Left ventricle myocardium inferior (tissue), 1 donor: ENCODE measurements at places on chromosomes 4 and X. TPM values are rescaled to one million over a fixed set of nuclear protein-coding genes. Genes with fewer than 3 reads are reported as not detected.

- no peak overlapping the region for H3K27ac ChIP-seq
- H3K4me3 ChIP-seq = no peak overlapping the region
- no peak for DNase-seq
- no peaks in the 10 kb centered on the region for H3K36me3 ChIP-seq
Observed at GRCh38 chr4:153385784-153386183, 41.3 kb downstream of the MND1 start.

GRCh38 chrX:133570549-133570948 lies 155.3 kb upstream of the GPC4 start:
- H3K27ac ChIP-seq = no peak overlapping the region
- H3K4me1 ChIP-seq = no peaks in the 10 kb centered on the region
- H3K27me3 ChIP-seq = no peaks in the 10 kb centered on the region
- H3K4me3 ChIP-seq = no peak overlapping the region
- no peak for DNase-seq
- no peaks in the 10 kb centered on the region for H3K36me3 ChIP-seq

DNA sequence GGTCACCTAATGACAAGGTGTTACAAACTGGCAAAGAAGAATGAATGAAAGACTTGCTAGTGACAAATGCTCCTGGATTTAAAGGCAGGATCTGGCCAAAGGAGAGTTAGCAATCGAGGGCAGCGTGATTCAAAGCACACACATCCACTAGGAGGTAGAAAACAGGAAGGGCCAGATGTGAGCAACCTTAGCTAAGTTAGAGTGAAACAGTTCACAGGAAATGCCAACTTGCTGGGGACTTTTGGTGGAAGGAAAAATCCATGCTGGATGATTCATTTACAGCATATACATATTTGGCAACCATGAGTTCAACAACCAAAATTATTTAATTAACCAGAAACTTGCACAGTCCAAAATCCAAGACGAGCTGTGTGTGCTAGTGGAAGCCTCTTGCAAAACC lies 276.9 kb downstream of the PTTG2 start:
- H3K4me1 ChIP-seq = no peaks in the 10 kb centered on the region
- no peak overlapping the region for H3K27ac ChIP-seq
- no peak overlapping the region for H3K4me3 ChIP-seq
- no peak for DNase-seq

DNA sequence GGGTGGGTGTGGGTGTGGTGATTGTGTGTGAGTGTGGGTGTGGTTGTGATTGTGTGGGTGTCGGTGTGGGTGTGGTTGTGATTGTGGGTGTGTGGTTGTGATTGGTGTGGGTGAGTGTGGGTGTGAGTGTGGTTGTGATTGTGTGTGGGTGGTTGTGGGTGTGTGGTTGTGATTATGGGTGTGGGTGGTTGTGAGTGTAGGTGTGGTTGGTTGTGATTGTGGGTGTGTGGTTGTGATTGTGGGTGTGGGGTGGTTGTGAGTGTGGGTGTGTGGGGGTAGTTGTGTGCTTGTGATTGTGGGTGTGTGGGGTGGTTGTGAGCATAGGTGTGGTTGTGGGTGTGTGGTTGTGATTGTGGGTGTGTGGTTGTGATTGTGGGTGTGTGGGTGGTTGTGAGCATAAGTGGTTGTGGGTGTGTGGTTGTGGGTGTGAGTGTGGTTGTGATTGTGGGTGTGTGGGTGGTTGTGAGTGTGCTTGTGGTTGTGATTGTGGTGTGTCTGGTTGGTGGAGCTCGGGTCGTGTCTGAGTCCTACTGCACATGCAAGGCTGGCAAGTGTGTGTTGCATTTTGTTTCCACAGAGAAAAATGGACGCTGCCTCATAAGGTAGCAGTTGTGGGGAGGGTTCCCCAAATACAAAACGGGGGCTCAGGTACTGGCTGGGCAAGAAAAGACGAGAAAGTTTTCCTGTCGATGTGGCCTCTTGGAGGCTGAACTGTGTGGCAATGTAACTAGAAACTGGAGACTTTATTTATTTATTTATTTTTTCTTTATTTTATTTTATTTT lies 116.7 kb downstream of the UBE2K start:
- no peaks in the 10 kb centered on the region for H3K27me3 ChIP-seq
- no peaks in the 10 kb centered on the region for H3K36me3 ChIP-seq
- no peaks in the 10 kb centered on the region for H3K4me1 ChIP-seq

DNA sequence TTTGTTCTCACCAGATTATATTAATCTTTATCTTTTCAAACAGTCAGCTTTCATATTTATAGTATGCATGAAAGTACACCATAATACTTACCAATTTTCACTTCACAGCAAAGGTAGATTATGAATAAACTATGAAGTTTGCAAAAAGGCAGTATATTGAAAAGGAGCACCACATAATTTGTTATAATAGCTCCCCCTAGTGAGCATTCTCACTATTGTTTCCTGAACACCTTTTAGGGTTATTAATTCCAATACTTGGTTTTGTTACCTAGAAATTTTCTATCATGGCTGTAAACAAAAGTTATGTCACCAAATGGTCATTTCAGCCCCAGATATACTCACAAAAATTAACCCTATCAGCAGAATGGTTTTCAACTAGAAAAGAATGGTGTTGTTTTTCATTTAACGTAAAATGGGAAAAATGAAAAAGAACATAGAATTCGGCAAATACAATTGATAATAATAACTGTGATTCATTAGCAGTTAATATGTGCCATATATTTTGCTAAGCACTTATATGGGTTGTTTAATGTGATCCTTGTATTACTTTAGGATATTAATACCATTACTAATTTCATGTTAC lies 30.2 kb upstream of the NKX6-1 start:
- no peaks in the 10 kb centered on the region for H3K4me1 ChIP-seq
- H3K36me3 ChIP-seq = no peaks in the 10 kb centered on the region
- H3K4me3 ChIP-seq = no peak overlapping the region

DNA sequence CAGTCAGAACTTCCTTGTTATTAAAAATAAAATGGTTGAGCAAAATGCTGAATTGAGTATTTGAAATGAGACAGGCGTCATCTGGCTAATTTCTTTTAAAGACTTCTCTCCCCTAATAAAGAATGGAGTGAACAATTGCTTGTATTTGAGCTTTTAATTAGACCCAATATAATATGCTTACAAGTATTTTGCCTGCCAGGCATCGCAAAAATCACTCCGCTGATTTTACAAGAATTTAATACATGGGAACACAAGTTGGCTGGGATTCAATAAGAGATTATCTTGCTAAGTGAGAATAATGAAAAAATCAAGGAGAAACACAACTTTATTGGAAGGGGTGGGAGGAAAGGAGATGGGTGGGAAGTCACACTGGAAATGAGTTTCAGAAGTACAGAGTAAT lies 52.3 kb downstream of the KLF3 start:
- no peak overlapping the region for H3K4me3 ChIP-seq
- no peak overlapping the region for H3K27ac ChIP-seq
- no peaks in the 10 kb centered on the region for H3K36me3 ChIP-seq
- no peak for DNase-seq
- peaks cover 11% of the 10 kb centered on the region for H3K4me1 ChIP-seq

DNA sequence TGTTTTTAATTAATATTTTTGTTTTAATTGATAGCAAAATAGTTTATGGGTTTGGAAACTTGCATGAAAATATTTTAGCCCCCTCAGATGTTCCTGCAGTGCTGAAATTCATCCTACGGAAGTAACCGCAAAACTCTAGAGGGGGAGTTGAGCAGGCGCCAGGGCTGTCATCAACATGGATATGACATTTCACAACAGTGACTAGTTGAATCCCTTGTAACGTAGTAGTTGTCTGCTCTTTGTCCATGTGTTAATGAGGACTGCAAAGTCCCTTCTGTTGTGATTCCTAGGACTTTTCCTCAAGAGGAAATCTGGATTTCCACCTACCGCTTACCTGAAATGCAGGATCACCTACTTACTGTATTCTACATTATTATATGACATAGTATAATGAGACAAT lies 40.4 kb downstream of the MAP7D3 start:
- peaks cover 40% of the 10 kb centered on the region for H3K36me3 ChIP-seq
- peak; percentile 47 for DNase-seq
- peaks cover 54% of the 10 kb centered on the region for H3K4me1 ChIP-seq
- no peaks in the 10 kb centered on the region for H3K27me3 ChIP-seq

DNA sequence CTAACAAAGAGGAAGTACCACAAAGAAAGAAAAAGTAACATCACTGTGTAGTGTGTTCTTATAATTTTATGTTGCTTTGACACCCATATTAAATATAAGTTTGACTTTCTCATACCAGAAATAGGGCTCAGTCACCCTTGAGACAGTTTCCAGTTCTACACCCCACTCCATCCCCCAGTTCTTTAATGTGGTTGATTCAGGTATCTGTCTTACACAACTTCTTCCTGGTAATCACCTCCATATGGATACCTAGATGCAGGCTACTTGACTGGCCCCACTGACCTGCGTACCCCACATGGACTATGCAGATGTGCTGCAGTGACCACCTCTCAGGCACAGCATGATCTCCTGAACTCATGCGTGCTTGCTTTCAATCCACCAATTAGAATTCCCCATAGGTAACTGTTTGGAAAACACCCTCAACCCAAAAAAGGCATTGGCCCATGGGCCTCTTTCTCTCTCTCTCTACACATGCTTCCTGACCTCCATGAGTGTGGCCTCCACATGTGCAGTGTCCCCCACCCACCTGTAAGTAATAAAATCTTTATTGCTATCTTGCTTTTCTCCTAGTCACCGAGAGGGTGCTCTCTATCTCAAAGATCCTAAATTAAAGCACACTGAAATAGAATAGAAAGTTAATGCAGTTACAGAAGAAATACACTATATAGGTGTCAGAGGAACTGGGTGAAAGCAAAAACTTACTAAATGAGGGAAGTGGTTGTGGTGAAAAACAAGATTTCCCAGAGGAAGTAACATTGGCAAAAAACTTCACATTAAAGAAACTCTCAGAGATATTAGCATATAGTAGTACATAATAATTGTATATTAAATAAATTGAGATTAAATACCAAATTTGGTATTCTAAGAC lies 98.4 kb downstream of the ZAR1 start:
- H3K4me3 ChIP-seq = no peak overlapping the region
- peak overlapping the region; percentile 2 for H3K27ac ChIP-seq
- peaks cover 61% of the 10 kb centered on the region for H3K36me3 ChIP-seq
- H3K4me1 ChIP-seq = peaks cover 27% of the 10 kb centered on the region
- DNase-seq = no peak

- H3K4me3 ChIP-seq = peak overlapping the region; percentile 39
- DNase-seq = no peak
- no peaks in the 10 kb centered on the region for H3K27me3 ChIP-seq
- H3K27ac ChIP-seq = peak overlapping the region; percentile 90
- no peaks in the 10 kb centered on the region for H3K36me3 ChIP-seq
Observed at GRCh38 chr4:140096483-140096861, 57.5 kb downstream of the MAML3 start.

DNA sequence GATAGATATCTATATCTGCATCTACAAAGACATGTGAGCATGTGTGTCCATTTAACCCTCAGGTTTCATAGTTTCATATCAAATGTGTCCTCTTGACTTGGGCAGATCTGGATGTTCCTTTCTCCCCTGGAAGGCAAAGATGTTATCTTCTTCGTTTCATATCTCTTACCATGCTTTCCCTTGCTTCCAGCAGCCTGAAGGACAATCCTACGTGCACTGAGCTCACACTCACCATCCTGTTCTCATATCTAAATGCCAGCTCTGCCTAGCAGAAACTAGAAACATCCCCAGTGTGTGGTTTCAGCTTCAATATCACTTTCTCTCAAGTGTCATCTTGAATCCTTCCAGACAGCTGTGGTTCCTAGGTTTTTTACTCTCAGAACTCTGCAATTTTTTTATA lies 66.2 kb downstream of the ZAR1 start:
- H3K27ac ChIP-seq = no peak overlapping the region
- no peak overlapping the region for H3K4me3 ChIP-seq
- peaks cover 98% of the 10 kb centered on the region for H3K36me3 ChIP-seq
- H3K4me1 ChIP-seq = no peaks in the 10 kb centered on the region

GRCh38 chrX:30657196-30658161 lies 4.3 kb downstream of the GK start:
- no peak overlapping the region for H3K27ac ChIP-seq
- no peak overlapping the region for H3K4me3 ChIP-seq
- no peak for DNase-seq

- no peak for DNase-seq
- peak overlapping the region; percentile 89 for H3K27ac ChIP-seq
- peak overlapping the region; percentile 18 for H3K4me3 ChIP-seq
- peaks cover 77% of the 10 kb centered on the region for H3K4me1 ChIP-seq
Observed at GRCh38 chr4:139919004-139919403, 235.0 kb downstream of the MAML3 start.

GRCh38 chrX:115539841-115540240 lies 21.1 kb upstream of the PLS3 start:
- H3K4me3 ChIP-seq = no peak overlapping the region
- no peak overlapping the region for H3K27ac ChIP-seq
- H3K4me1 ChIP-seq = peaks cover 3% of the 10 kb centered on the region
- no peaks in the 10 kb centered on the region for H3K27me3 ChIP-seq
- no peak for DNase-seq
- H3K36me3 ChIP-seq = no peaks in the 10 kb centered on the region

- no peak overlapping the region for H3K4me3 ChIP-seq
- no peak overlapping the region for H3K27ac ChIP-seq
- H3K4me1 ChIP-seq = peaks cover 7% of the 10 kb centered on the region
- peak; percentile 19 for DNase-seq
- peaks cover 7% of the 10 kb centered on the region for H3K27me3 ChIP-seq
Observed at GRCh38 chr4:38860788-38861424, 4.3 kb upstream of the TLR6 start.

DNA sequence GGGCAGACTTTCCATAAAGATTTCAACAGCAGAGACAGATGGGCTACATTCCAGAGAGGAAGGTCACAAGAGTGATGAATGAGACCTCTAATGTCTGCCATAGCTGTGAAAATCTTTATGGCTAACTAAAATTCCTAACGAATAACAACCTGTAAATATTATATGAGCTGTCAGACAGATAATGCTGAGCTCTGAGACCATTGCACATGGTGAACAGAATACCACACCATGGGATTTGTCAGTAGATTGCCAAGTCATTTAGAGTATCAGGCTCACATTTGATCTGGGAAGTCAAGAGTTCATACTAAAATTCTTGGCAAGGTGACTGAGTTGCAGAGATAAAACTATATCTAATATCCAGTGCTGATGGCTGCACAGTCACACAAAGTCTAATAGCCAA lies 259.2 kb upstream of the FTHL17 start:
- H3K27me3 ChIP-seq = no peaks in the 10 kb centered on the region
- H3K36me3 ChIP-seq = no peaks in the 10 kb centered on the region
- no peak overlapping the region for H3K4me3 ChIP-seq
- H3K4me1 ChIP-seq = no peaks in the 10 kb centered on the region
- peak overlapping the region; percentile 58 for H3K27ac ChIP-seq

DNA sequence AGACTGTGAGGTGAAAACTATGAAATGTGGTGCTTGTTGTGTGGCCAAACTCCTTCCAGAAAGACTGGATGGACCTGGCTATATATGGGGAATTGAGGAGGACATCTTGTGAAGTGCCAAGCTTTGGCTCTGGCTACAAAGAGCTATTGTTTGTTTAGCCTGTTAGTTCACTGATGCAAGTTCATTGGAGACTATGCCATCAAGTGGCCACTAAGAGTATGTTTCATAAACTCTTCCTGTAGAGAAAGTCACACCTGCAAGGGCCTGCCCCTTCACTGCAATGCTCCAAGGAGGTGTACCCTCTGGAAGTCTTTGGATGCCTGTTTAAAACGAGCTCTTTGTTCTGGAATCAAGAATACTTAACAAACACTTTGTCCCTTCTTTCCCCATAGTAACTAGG lies 382.0 kb downstream of the GABRG1 start:
- no peak for DNase-seq
- H3K4me1 ChIP-seq = no peaks in the 10 kb centered on the region
- H3K27me3 ChIP-seq = no peaks in the 10 kb centered on the region
- H3K36me3 ChIP-seq = no peaks in the 10 kb centered on the region

Gene ASMT
- total RNA-seq = not detected

Gene PRRG1
- 12.9 TPM for total RNA-seq

Gene ARMCX1
- total RNA-seq = 32.7 TPM

Gene ATP6AP2
- total RNA-seq = 42.5 TPM

Gene SMR3B
- not detected for total RNA-seq

Gene RASGEF1B
- 4.3 TPM for total RNA-seq

Gene H2BW1
- not detected for total RNA-seq
